M059J (cell line): ENCODE measurements at places on chromosomes 1 and 21. TPM values are rescaled to one million over a fixed set of nuclear protein-coding genes. Genes with fewer than 3 reads are reported as not detected.

- no peak for DNase-seq
Observed at GRCh38 chr1:246350745-246351144, 156.3 kb downstream of the SMYD3 start.

GRCh38 chr1:31027693-31028526, 37.6 kb downstream of the PUM1 start:
- DNase-seq: no peak

DNA sequence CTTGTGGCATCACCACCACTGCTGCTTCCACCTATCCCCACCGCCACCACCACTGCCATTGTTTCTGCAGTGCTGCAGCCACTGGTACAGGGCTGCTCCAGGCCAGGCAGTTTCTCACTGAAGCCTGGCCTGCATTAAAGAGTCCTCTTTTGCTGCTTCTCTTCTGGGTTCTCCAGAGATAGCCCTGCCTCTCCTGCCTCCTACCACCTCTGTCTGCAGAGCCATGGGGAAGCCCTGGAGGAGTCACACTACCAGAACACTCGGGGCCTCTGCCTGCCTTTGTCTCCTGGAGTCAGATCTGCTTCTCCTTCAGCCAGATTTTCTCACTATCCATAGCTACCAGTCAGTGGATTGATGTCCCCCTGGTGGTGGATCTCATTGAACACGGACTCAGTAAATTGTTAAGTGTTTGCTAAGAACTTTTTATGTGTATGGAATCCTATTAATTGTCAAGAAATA, 37.7 kb upstream of the DDAH1 start:
- DNase-seq: peak; percentile 77

- no peak for DNase-seq
Observed at GRCh38 chr1:116579259-116579875, 8.5 kb upstream of the CD58 start.

Gene ADGRB2
- 8.3 and 16.7 TPM in 2 replicates for total RNA-seq

Gene MTOR
- 27.6 and 46.6 TPM in 2 replicates for total RNA-seq
